ENCODE measurements at places on chromosomes 2 and 18.

GRCh38 chr2:52222128-52222527 is 1190.2 kb upstream of the NRXN1 start:
- no peak for DNase-seq

DNA sequence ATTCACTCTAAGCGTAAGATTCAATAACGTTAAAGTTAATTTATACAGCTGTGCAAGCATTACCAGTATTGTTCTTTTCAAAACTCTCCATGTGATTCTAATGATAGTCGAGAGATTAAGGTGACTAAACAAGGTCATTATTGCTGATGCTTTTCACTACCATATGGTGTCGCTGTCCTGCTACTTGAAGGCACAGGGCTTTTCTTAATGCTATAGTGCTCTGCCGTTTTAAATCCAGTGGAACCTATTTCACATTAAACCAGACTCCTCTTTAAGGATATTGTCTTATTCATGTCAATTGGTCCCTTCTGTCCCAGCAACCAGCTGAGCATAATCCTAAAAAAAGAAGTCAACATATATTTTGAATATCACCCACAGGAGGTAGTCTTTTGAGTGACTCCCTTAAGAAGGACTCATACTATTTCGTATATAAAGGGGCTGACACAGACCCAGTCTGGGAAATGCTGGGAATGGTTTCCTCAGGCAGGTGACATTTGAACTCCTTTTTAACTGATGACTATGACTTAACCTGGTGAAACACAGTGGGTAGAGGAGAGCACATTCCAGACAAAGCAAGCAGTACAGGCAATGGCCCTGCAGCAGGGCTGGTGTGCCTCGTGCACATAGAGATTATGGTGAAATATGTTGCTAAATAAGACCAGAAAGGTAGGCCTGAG is 53.9 kb upstream of the CYTIP start:
- DNase-seq = no peak

GRCh38 chr2:99743146-99743545 is 253.3 kb upstream of the REV1 start:
- DNase-seq = no peak

GRCh38 chr2:141582213-141582612 is 548.6 kb downstream of the LRP1B start:
- no peak for DNase-seq

DNA sequence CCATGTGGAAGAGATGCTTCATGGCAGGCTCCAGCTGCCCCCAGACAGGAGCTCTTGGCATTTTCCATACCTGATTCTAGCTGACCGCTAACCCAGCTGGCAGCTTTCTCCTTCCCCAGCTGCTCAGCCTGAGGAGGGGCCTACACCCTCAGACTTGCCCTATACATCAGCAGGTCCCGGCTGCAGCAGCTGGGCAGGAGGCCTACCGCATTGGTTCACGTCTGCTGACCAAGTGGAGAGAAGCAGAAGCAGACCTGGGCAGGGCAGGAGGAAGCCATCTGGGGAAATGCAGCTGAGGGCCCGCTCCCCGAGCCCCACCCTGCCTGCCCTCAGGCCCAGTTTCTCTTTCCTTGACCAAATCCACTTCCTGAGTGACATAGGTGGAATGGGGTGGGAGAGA is 50.7 kb downstream of the LBH start:
- DNase-seq = no peak

GRCh38 chr2:46669996-46670793 is 190.8 kb downstream of the TMEM247 start:
- DNase-seq = no peak

- no peak for DNase-seq
Observed at GRCh38 chr18:9861157-9861556, 24.6 kb upstream of the TXNDC2 start.

DNA sequence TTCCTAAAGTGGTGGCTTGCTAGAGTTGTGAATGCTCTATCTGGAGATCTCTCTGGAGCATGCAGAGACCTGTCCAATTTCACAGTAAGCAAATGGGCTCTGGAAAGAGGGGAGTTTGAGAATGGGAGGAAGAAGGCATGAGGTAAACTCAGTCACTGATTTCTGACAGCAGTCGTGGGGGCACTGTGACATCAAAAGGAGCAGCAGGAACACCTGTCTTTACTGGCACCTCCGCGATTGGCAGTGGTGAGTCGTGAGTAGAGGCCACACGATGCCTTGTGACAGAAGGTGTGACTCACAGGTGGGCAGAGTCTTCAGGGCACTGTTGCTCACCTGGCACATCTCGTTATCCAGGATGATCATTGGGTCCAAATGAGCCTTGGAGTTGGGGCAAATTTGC is 38.8 kb upstream of the CAVIN2 start:
- no peak for DNase-seq

GRCh38 chr2:27714053-27714452 is 50.4 kb downstream of the SLC4A1AP start:
- DNase-seq = no peak

DNA sequence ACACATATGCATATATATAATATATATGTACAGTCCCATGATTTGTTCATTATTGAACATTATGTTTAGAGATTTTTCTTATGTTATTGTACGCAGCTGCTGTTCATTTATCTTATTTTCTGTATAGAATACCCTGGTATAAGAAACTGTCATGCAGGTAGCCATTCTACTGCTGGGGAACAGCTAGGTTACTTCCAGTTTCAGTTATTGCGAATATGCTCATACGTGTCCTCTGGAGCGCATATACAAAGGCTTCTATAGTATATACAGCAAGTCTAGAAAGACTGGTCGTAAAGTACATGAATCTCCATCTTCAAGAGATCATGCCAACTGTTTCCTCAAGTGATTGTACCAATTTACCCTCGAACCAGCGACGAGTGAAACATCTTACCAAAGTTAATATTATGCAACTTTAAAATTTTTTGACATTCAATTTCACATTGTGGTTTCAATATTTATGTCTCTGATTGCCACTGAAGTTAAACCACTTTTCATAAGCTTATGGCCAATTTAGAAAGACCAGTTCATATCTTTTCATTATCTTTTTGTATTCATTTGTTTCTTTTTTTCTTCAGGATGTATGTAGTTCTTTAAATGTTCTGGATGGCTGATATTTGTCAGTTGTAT is 53.5 kb downstream of the RDH14 start:
- no peak for DNase-seq

- DNase-seq = no peak
Observed at GRCh38 chr2:11154016-11154922, 998 bp upstream of the SLC66A3 start.

Measured in foreskin melanocyte (primary cell).